ENCODE measurements at places on chromosomes 4 and X.

DNA sequence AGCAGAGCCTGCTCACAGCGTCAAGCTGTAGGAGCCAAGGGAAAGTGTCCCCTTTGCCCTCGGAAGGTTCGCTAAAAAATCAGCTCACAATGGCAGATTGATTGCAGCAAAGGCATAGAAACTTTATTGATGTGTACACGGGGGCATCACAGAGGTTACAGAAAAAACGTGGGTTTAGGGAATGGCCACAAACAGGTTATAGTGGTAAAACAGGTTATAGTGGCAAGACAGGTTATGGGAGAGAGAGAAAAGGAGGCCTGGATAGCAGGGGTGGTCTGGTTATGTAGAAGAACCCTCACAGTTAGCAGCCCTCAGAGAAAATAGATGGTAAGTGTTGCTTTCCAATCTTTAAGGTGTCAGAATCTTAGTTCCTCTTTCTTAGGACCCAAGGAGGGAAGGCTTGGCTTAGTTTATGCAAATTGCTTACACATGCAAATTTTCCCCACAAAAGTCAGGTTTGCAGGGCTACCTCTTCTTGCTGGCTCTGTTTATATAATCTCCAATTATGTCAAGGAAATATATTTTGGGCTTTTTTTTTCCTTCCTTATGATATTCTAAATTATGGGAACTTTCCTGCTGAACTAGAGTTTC, 113.7 kb downstream of the BMP15 start:
- no peak for DNase-seq

DNA sequence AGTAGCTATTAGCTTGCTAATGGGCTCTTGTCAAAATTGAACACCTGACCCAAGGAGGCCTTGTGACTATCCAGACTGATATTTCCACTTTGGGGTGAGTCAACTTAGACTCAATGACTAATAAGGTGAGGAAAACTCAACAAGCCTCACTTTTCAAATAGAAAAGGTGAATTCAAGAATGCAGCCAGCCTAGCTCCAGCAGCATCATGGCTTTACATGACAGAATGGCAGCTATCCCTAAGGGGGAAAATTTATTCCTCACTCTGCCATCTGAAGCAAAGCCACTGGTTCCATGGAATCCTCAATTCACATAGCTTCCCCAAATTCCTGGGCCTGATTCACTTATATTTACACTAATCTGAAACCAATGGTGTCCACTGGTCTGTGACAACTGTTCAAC, 29.1 kb upstream of the RAB9B start:
- DNase-seq, result no peak

- DNase-seq, result no peak
Observed at GRCh38 chr4:95231681-95232080, 317.1 kb downstream of the UNC5C start.

GRCh38 chrX:54024350-54024749, 19.9 kb downstream of the PHF8 start:
- DNase-seq, result no peak

DNA sequence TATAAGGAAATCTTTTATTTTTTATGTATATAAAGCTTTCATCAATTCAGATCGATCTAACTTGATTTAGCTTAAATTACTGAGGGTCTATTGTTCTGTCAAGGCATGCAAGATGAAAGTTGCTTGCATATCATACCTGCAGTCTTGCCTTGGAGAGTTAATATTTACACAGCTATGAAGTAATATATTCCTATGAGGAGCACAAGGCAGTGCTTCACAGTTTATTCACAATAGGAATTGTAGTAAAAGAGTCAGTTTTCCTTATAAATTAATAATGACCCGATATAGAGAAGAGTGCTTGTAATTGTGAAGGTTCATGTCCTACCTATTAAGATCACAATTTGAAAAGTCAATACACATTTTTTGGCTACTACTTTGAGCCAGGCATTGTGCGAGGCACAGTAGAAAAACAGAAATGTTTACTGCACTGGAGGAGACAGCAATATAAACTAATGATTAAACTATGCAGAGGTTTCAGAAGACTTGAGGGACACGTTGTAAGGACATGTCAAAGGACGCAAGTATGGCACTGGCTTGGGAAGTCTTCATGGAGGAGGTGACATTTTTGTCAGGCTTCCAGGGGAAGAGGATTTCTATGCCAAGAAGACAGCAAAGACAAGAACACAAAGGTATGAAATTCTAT, 38.8 kb downstream of the REELD1 start:
- no peak for DNase-seq

DNA sequence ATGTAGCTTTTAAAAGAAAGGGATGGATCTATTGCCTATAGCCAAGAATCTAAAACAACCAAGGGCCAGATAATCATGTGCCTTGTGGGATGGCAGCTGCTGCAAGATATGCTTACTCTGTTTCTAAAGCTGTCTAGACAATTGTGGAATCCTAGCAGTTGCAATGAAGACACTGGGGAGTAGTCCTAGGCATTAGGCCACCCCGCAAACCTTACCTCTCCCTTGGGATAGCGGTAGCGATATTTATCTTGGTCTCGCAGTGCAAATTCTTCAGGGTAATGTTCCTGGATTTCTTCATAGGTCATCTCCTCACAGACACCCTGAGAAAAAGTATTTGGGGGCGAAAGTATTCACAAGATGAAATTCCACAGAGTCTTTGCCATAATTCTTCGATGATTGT, 24.6 kb downstream of the TRO start:
- DNase-seq, result no peak

DNA sequence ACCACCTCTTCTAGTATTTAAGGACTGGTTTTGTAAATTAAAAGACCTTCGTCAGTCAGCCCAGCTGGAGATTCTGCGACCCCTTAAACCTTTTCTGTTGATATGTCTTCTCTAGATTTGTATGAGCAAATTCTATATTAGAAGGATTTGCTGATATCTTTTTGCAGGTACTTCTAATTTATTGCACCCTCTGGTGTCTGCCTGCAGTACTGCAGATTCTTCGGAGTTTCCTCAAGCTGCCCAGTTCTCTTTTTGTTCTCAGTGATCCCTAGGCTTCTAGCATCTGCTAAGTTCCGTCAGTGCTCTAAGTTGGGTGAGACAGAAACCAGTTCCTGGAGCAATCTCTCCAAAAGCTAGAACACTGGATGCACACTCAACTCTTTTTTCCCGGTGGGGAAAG, 545.2 kb downstream of the C4orf33 start:
- peak; percentile 19 for DNase-seq

- no peak for DNase-seq
Observed at GRCh38 chr4:3875466-3875865, 109.3 kb downstream of the ADRA2C start.

- DNase-seq, result no peak
Observed at GRCh38 chr4:92968556-92968955, 664.8 kb downstream of the GRID2 start.

GRCh38 chr4:145871209-145871608, 67.4 kb downstream of the ZNF827 start:
- DNase-seq, result no peak

DNA sequence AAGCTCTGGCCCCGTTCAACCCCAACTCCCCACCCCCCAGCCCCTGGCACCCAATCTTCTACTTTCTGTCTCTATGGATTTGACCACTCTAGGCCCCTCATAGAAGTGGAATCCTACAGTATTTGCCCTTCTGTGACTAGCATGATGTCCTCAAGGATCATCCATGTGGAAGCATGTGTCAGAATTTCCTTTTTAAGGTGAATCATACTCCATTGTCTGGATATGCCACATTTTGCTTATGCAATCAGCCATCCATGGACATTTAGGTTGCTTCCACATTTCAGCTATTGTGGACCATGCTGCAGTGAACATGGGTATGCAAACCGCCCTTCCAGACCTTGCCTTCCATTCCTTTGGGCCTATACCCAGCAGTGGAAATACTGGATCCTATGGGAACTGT, 15.5 kb downstream of the CCNQ start:
- DNase-seq, result no peak

DNA sequence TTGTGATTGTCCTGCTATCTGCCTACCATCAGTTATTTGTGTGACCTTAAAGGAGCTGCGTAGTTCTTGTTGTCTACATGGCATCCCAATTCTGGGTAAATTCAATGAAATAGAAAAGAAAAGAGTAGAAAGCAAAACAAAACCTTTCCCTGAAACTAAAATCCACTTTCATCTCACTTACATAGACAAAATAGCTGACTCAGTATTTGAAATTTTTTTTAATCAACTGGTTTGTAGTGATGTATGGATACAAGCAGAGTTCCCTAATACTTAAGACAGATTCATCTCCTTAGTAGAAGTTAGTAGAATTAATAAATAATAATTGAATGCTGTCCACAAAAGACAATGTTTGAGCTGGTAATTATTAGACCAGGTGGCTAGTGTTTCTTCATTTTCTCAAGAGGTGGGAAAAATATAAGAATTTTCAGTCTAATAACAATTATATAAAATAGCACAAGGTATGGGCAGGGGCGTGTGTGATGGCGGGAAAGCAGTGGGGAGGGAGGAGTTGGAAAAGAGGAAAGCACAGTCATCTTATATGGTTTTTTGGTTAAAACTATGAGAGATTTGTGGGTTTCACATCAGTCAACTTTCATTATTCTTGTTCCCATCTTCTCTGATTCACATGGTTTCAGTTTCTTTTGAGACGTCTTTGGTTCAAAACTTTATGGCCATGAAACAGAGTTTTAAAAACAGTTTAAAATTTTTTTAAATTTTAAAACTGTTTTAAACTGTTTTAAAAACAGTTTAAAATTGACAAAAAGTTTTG, 275.2 kb downstream of the SPRY1 start:
- peak; percentile 30 for DNase-seq

- DNase-seq, result no peak
Observed at GRCh38 chr4:105808750-105809041, 86.6 kb upstream of the NPNT start.

GRCh38 chr4:117916728-117917127, 117.6 kb upstream of the NDST3 start:
- no peak for DNase-seq

DNA sequence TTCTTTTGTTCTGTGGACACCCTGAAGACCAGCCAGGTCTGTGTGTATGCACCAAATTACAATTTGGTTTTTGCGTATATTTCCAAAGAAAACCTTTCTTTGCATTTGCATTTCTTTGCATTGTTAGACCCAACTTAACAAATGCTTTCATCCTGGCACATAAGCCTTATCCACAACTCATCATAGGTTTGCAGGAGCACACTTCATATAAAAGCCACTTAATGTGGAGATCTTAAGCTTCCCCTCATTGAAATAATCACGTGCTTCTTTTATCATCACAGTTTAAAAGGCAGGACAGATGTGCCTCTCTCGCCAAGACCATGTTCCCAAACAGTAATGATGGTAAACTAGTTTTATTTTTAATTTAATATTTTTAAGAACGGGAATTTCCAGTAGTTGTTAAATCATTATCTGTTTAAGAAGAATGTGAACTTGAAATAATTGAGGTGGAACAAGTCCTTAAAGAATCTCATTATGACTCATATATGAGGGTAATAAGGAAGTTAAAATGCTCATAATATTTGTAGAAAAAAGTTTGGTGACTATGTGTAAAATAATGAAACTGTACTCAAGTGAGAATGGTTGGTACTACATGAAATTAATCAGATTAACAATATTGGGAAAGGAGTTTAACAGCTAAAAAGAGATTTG, 65.5 kb downstream of the GLRA3 start:
- no peak for DNase-seq

DNA sequence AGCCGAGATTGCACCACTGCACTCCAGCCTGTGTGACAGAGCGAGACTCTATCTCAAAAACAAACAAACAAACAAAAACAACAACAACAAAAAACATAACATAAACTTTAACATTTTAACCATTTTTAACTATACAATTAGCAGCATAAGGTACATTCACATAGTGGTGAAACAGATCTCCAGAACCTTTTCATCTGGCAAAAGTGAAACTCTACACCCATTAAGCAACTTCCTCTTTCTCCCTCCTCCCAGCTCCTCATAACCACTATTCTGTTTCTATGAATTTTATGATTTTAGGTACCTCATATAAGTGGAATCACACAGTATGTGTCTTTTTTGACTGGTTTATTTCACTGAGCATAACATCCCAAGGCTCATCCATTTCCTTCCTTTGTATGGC, 103.6 kb downstream of the FAM13A start:
- DNase-seq, result no peak

- DNase-seq, result no peak
Observed at GRCh38 chr4:66777097-66777496, 768.2 kb downstream of the CENPC start.

GRCh38 chr4:176778063-176778462, 14.7 kb downstream of the VEGFC start:
- no peak for DNase-seq

DNA sequence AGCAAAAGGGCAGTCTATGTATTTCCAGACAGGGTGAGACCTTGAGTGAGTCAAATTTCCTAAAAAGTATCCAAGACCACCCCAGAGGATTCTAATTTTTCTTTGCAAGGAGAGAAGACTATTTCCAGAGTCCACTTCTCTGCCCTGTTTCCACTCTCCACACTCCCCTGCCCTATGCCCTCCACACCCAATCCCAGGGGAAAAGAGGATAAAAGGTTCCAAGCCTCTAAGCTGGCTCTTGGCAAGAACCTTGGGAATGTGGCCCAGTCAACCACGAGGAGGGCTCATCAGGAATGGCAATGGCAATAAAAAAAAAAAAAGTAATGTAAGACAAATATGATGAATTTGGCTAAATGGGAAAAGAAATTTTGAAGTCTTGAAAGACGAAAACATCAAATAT, 65.9 kb downstream of the SRPX start:
- no peak for DNase-seq

GRCh38 chr4:11497972-11498371, 69.3 kb upstream of the HS3ST1 start:
- DNase-seq, result no peak

DNA sequence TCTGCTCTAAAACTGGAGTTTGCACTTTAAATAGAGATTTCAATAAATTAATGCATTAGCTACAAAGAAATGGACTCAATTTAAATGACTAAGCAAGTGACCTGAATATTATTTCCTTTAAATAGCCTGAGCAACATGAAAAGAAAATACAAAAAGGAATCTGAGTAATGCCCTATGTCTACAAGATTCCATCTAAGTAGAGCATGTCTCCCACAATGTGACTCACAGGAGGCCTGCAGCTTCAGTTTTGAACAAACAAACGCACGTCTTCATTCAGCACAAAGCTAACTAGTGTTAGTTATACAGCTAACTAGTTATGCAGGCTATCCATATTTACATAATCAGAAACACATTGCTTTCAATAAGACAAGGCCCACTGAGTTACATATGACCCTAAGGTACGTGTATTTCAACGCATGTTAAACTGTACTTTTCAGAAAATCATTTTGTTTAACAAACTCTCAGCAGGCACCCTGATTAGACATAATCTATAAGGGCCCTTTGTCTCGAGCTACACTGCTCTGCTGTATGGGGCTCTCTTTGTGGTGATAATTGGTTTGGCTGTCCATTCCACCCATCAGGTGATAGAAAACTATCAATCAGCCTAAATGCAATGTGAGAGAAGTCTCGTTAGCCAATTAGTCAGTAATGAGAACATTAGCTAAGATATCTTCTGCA, 116.5 kb downstream of the MAML3 start:
- DNase-seq, result no peak

GRCh38 chr4:8238515-8239053, 31.0 kb upstream of the HTRA3 start:
- peak; percentile 66 for DNase-seq

Measured in GM13976 (cell line).